ENCODE measurements at places on chromosomes 2 and 18.

DNA sequence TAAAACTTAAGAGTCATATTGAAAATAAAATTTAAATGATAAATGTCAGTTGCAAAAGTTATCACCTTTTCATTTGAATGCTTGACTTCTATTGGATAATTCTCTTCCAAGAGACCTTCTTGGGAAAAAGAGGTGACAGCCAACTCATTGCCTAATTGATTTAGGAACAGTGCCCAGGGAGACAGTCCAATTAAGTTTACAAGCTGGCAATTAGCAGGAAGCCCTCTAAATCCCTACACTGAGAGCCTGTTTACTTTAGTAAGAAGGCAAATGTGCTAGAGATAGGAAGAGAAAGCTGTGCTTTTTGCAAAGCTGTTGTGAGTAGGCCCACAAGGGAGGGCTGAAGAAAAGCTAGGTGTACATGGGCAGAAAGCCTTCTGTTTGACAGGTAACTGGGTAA lies 189.1 kb downstream of the WDPCP start:
- DNase-seq, result no peak

DNA sequence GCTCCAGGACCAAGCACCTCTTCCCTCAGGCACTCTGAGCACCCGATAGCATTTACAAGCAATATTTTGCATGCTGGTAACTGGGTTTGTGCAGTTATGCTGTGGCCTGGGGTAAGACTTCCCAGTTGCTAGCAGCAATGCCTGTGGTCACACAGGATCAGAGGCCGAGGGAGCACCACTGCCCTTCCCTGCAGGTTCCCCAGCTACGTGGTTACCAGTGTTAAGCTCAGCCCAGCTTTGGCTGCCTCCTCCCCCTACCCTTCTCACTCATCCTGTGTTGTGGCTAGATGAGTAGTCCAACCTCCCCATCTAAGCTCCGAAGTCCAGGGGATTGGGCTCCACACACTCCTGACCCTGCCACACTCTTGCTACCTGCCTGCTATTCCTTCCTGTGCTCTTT lies 141.1 kb downstream of the CELF4 start:
- no peak for DNase-seq

DNA sequence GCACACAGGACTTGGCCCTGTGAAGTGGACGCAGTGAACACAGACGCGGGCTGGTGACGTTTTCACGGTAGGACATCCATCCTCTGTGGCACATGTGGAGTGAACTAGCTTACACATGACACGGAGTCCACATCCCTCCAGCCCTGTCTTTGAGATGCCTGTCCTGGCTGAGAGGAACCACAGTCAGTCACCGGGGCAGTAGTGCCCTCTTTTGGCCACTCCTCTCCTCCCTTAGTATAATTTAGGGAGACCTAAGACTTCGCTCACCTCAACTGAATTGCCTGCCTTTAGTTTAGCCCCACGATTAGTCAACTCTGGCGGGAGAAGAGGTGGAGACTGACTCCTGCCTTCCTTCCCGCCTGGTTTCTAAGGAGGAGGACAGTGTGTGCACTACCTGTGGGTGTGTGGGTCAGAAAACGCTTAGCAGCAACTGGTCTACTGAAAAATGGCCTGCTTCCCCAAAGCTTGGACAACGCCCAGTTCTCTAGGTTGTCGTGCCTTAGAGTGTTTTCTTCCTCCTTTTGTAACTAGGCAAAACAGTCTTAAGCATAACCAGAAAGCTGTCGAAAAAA lies 70.6 kb downstream of the MBP start:
- DNase-seq, result no peak

DNA sequence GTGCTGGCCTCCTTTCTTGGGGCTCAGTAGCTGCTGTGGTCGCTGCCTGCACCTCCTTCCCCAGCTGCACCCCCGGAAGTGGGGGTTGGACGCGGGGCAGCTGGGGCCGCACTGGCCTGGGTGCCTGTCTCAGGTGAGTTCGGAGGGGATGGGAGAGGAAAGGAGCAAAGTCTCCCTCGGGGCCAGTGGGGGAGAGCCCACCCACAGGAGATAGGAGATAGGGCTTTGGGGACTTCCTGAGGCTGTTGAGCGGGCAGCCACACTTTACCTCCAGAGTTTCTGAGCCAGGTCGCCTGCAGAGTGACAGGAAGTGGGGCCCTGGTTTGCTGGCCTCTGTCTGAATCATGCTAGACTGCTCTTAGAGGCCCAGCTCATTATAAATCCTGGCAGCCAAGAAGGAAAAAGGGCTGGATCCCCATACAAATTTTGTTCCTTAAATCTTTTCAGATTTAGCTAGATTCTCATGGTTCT lies 8.1 kb downstream of the MBP start:
- DNase-seq, result no peak

GRCh38 chr2:102803041-102803896 lies 41.4 kb downstream of the TMEM182 start:
- DNase-seq, result no peak

GRCh38 chr2:53220969-53221368 lies 546.6 kb upstream of the CHAC2 start:
- DNase-seq, result no peak

DNA sequence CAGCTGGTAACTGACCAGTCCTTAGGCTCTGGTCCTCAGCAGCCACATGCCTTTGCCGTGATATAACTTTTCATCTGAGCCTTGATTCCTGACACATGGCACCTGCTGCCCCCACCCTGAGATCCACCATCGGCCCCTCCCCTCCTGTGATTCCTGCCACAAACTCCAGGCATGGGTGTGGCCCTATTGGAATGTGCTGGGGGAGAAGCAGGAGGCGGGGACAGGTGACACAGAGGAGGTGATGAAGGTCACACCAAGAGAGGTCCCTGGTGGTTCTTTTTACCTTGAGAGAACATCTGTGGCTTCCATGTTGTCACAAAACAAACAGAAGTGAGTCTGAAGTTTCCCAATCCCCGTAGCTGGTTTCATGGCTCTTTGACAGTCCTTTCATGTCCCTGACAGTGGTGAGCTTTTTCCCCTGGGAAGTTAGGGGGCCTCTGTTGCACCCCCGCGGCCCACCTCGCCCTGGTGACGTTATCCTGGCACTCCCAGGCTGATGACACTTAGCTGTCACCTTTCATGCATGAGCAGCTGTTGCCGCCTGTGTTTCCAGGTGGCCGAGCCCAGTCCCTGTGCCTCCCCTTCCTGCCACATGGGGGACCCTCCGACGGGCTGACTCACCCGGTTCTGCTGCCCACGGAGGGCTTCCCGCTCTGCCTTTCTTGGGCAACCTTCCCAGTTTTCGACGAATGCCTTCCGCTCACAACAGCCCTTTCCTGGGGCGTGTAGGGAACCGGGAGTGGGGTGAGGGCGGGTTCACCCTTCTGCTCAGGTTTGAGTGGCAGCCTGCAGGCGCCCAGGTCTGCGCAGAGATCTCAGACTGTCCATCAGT lies 66.3 kb upstream of the GLI2 start:
- DNase-seq, result no peak

DNA sequence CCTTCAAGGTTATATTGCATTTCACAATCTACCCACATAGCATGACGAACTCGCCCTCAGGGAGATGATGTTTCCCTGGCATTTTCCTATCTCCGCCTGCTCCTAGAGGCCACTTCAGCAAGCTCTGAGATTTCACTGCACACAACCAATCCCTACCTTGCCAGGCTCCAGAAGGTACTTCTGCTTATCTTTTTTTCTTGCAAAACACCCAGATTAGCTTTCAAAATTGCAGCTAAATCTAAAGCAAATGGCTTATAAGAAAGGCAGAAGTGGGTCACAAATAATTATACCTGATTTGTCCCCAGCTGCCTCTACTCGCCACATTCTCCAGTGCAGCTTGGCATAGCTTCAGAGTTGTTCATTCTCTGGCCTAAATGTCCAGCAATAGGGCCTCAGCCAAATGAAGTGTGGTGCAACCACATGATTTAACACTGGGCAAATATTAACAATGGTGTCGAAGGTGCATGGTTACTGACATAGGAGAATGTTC lies 32.4 kb upstream of the MRPL19 start:
- DNase-seq, result no peak

- no peak for DNase-seq
Observed at GRCh38 chr2:241516520-241516965, 8.2 kb upstream of the STK25 start.

GRCh38 chr2:67752969-67753368 lies 309.8 kb downstream of the C1D start:
- DNase-seq, result peak; percentile 49

DNA sequence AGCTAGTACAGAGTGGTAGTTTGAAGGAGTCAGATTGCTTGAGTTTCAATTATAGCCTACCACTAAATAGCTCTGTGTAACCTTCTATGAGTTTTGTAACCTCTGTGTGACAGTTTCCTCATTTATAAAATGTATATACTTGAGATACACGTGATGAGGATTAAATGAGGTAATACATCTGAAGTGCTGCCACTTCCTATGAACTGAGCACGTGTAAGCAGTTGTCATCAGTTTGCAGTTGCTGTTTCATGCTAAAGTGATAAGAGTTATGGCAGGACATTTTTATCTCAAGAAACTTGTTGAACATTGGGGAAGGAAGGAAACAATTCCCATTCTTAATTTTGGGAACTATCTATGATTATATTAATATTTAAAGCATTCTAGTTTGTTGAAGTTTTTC lies 38.5 kb downstream of the CARF start:
- DNase-seq, result no peak

DNA sequence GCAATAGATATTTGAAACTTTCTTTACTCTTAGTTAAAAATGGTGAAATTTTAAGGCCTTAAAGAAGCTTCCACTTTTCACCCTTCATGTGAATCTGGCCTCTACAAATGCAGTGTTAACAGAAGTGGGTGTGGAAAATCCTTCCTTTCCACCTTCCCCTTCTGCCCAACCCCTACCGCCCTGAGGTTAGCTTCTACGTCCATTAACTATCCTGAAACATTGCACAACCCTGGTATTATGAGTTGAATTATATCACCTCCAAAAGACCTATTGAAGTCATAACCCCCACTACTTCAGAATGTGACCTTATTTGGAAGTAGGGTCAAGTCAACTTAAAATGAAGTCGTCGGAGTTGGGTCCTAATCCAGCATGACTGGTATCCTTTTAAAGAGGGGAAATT lies 80.8 kb upstream of the ACSL3 start:
- DNase-seq, result no peak

DNA sequence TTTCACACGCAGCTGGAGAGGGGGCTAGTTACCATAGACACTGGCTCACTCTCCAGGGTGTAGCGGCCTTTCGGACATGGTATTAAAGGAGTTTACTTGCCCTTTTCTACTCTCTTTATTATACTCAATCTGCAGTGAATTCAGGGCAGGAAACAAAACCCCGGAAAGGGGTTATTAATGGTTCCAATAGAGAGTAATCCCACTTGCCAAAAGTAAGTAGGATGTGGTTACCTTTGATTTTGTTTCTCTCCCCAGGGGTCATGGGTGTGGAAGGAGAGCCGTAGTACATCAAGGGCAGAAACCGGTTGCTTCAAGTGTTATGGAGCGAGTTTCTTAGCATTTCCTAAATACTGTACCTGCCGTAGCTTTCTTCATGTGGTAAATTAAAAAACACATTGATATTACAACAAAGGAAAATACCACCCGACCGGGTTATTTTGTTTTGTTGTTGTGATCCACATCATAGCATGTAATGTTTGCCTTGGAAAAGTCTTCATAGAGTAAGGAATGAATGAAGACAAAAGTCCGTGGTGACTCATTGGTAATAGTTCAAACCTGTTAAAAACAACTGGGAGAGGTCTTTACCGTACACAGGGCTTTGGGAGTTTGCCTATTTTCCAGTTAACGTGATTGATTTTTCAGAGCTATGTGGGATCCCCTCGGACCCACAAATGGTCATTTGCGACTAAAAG lies 71.5 kb downstream of the SLC4A3 start:
- no peak for DNase-seq

DNA sequence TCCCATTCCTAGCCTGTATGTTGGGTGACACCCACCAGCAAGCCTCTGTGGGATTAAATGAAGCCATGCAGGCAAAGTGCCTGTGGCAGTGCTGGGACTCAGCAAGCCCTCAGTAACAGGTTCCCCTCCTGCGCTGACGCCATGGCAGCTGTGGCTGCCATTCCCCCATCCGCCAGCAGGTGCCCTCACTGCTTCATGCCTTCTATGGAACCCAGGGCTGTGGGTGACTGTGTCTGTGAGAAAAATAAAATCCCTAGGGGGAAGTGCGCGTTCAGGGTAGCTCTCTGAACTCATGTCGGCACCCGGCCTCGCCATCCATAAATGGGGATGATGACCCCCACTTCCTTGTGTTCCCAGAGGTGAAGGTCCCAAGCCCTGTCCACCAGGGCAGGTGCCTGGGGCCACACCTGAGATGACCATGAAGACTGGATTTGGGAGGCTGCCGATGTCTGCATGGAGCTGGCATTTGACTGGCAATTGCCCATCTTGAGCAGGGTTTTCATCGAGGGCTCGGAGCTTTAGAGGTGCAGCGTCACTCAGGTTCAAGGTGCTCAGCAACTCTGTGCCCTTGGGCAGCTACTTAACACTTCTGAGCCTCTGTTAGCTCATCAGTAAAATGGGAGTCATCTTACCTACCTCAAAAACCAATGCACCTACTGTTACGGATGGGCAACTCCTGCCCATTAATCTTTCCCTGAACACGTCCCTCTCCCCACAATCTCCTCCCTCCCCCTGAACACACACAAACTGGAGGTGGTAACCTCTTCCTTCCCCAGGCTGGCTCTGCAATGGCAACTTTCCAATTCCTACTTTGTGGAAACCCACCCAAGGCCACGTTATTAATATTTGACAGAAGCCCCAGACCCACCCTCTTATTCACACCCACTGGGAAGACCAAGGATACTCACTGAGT lies 2.9 kb upstream of the MAL start:
- DNase-seq, result peak; percentile 18

GRCh38 chr2:156935616-156936015 lies 321.9 kb upstream of the GALNT5 start:
- DNase-seq, result no peak

DNA sequence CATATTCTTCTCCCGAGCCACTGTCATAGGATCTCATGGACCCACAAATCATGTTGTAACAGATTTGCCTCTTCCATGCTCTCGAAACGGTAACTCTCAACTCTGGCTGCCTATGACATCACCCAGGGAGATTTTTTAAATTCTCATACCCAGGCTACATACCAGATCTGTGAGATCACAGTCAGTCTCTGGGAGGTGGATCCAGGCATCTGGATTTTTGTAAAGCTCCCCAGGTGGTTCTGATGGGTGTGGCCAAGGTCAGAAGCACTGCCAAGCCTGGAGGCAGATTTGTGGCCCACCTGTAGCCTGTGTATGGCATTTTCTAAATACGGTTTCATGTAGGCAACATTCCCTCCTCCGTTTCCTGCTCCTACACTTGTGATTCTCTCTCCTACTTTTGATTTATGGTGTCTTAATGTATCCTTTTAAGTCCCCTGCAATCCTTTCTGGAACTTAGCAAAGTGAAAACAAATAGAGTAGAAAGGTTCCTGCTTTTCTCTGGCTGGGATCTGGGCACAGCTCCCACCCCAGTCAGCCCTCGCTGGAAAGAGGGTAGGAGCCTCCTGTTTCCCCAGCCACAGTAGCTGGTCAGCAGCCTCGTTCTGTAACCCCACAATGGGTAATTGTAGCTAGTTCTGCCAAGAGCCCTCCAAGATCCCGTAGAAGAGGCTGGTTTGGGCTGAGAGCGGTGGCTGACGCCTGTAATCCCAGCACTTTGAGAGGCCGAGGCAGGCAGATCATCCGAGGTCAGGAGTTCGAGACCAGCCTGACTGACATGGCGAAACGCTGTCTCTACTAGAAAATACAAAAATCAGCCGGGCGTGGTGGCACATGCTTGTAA lies 96.2 kb downstream of the KLHL29 start:
- DNase-seq, result peak; percentile 76
